ENCODE measurements at places on chromosomes 2 and 18.

- peaks cover 45% of the 10 kb centered on the region for H3K36me3 ChIP-seq
- H3K4me3 ChIP-seq: no peak overlapping the region
- peaks cover 3% of the 10 kb centered on the region for H3K27me3 ChIP-seq
- no peak for DNase-seq
These were observed 245.7 kb downstream of the NBAS start for GRCh38 chr2:15315411-15315810.

DNA sequence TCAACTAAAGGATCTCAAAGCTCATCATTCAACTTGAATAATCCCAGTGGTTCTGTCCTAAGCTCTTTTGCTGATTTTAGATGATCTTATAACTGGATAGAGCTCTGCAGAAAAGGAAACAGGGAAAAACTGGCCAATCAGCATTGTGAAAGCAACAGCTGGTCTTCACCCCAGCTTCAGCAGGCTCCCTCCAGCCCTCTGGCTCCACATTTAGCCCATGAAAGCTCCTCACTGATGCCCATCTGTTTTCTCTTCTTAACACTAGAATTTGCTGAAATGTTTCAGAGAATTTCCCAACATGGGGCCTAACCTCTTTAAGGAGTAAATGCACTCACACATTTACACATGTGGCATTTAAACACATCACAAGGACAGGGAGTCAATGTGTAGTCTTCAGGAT lies 223.3 kb downstream of the CNTNAP5 start:
- H3K27ac ChIP-seq: no peak overlapping the region
- DNase-seq: no peak
- H3K4me1 ChIP-seq: no peaks in the 10 kb centered on the region
- H3K27me3 ChIP-seq: no peaks in the 10 kb centered on the region
- no peaks in the 10 kb centered on the region for H3K36me3 ChIP-seq
- no peak overlapping the region for H3K4me3 ChIP-seq

DNA sequence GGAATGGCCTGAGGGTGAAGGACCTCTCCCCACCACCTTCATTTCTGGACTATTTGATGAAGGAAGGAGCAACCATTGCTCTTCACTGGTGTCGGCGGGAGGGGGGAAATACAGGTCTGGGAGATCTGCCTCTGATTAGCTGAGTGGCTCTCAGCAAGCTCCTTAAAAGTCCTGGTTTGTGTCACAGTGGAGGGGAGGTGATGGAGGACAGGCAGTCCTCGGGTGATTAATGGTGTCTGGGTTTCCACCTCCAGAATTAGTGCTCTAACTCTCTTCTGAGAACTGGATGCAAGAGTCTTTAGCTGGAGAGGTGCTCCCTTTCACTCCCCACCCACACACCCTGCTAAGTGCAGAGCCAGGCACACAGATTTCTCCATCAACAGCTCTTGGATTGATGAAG lies 83.2 kb downstream of the TTC32 start:
- no peak overlapping the region for H3K4me3 ChIP-seq
- H3K27ac ChIP-seq: no peak overlapping the region
- H3K4me1 ChIP-seq: no peaks in the 10 kb centered on the region
- peaks cover 7% of the 10 kb centered on the region for H3K27me3 ChIP-seq
- no peak for DNase-seq
- no peaks in the 10 kb centered on the region for H3K36me3 ChIP-seq

DNA sequence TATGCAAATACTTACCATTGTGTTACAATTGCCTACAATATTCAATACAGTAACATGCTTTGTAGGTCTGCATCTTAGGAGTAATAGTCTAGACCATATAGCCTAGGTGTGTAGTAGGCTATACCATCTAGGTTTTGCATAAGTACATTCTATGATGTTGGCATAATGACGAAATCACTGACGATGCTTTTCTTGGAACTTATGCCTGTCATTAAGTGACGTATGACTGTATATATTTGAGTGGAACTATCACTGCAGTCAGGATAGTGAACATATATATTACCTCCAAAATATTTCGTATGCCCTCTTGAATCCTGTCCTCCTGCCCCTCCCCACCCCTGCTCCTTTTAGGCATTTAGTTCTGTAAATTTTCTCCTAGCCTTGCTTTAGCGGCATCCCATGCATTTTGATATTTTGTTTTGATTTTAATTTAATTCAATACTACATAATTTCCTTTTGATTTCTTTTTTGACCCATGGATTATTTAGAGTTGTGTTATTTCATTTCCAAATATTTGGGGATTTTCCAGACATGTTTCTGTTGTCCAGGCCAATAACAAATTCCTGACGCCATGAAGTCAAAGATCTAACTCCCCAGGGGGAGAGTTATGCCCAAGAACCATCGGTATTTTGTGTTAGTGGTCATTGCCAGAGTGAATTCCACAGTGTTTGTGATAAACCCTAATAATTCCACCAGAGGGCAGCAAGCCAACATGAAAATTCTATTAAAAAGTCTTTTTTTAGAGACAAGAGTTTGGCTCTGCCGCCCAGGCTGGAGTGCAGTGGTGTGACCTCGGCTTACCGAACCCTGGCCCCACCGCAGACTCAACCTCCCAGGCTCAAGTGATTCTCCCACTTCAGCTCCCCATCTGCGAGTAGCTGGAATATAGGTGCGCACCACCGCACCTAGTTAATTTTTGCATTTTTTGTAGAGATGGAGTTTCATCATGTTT lies 24.2 kb upstream of the CASP8 start:
- H3K4me3 ChIP-seq: peak overlapping the region; percentile 93
- DNase-seq: peak; percentile 55
- peaks cover 50% of the 10 kb centered on the region for H3K4me1 ChIP-seq
- peak overlapping the region; percentile 80 for H3K27ac ChIP-seq

GRCh38 chr18:38752430-38752829 lies 1186.8 kb upstream of the CELF4 start:
- H3K27me3 ChIP-seq: no peaks in the 10 kb centered on the region
- no peaks in the 10 kb centered on the region for H3K4me1 ChIP-seq
- no peak overlapping the region for H3K27ac ChIP-seq
- DNase-seq: no peak

DNA sequence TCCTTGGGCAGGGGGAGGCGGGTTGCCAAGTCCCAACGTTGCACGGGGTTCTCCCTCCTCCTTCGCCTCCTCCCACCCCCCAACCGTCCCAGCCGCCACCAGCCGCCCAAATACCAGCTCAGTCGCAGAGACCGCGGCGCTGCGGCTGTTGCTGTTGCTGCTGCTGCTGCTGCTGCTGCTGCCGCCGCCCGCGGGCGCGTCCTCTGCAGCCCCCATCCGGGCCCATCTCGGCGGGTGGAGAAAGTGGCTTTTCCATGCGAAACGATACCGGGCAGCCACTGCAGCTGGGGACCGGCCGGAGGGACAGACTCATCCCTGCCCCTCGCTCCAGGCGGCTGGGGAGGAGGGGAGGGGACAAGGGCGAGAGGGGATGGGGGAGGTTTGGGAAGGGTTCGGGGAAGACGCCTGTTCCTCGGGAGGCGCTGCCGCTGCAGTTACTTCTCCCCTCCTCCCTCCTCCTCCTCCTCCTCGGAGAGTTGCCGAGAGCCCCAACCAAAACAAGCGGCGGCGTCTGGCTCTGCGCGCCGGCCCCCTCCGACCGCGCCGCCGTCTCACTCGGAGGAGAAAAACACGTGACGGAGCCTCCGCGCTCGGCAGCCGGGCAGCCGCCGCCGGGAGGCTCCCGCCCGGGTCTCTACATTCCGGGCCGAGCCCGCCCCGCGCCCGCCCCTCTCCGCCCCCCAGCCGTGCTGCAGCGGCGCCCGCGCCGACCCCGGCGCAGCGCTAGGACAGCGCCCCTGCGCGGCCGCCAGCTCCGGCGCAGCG lies at the start of gene IRS1:
IRS1 (minus strand) TSS at position 610 of the 765 bp plus-strand sequence. CDS start 1,082 bp downstream, outside the sequence.
- H3K4me3 ChIP-seq: peak within 1 kb of the TSS; percentile 87
- peaks cover 5% of the 10 kb centered on the region for H3K36me3 ChIP-seq
- H3K27me3 ChIP-seq: peaks cover 11% of the 10 kb centered on the region
- peak; percentile 50 for DNase-seq
- H3K4me1 ChIP-seq: peaks cover 36% of the 10 kb centered on the region

GRCh38 chr2:146665800-146666199 lies 1179.0 kb upstream of the ACVR2A start:
- no peaks in the 10 kb centered on the region for H3K4me1 ChIP-seq
- H3K36me3 ChIP-seq: no peaks in the 10 kb centered on the region
- no peak overlapping the region for H3K27ac ChIP-seq
- H3K4me3 ChIP-seq: no peak overlapping the region
- no peak for DNase-seq
- H3K27me3 ChIP-seq: no peaks in the 10 kb centered on the region

- no peak overlapping the region for H3K27ac ChIP-seq
- H3K36me3 ChIP-seq: no peaks in the 10 kb centered on the region
- no peak overlapping the region for H3K4me3 ChIP-seq
- no peak for DNase-seq
These were observed 13.2 kb upstream of the DES start for GRCh38 chr2:219404954-219405353.

- peaks cover 56% of the 10 kb centered on the region for H3K36me3 ChIP-seq
- no peaks in the 10 kb centered on the region for H3K27me3 ChIP-seq
These were observed 4.0 kb downstream of the ARPC2 start for GRCh38 chr2:218221000-218221399.

DNA sequence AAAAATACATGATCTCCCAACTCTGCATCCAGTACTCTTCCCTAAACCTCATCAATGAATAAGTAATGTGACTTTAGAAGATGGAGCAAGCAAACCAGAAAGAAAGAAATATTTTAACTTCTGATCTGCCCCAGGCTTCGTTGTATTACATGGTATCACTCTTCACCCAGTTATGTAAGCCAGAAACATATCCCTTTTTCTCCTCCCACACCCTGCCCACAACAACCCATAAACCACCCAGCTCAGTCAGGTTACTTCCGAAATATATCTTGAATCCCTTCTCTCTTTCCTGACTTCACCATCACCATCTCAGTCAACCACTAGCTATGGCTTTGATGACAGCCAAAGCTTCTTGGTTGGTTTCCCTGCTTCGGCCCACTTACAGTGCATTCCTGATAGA lies 295.8 kb upstream of the PARD3B start:
- H3K27ac ChIP-seq: no peak overlapping the region
- no peak for DNase-seq
- no peaks in the 10 kb centered on the region for H3K36me3 ChIP-seq
- peaks cover 11% of the 10 kb centered on the region for H3K27me3 ChIP-seq
- no peak overlapping the region for H3K4me3 ChIP-seq

GRCh38 chr2:37585295-37585908 lies 86.0 kb downstream of the CDC42EP3 start:
- H3K4me3 ChIP-seq: peak overlapping the region; percentile 56
- H3K36me3 ChIP-seq: peaks cover under 1% of the 10 kb centered on the region
- H3K27ac ChIP-seq: peak overlapping the region; percentile 86
- no peak for DNase-seq
- H3K4me1 ChIP-seq: peaks cover 71% of the 10 kb centered on the region
